Motor neuron (in vitro differentiated cells): ENCODE measurements at places on chromosomes 13 and 19.

DNA sequence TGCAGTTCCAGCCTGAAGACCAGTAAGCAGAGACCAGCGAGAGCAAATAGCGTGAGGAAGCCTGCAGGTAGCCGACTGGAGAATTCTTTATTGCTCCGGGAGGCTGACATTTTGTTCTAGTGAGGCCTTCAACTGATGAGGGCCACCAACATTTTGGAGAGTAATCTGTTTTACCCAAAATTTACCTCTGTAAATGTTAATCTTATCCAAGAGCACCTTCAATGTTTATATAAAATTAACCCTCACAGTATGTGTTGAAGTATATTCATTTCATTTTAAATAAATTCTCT, 546.4 kb upstream of the SLITRK5 start:
- no peak for ATAC-seq

DNA sequence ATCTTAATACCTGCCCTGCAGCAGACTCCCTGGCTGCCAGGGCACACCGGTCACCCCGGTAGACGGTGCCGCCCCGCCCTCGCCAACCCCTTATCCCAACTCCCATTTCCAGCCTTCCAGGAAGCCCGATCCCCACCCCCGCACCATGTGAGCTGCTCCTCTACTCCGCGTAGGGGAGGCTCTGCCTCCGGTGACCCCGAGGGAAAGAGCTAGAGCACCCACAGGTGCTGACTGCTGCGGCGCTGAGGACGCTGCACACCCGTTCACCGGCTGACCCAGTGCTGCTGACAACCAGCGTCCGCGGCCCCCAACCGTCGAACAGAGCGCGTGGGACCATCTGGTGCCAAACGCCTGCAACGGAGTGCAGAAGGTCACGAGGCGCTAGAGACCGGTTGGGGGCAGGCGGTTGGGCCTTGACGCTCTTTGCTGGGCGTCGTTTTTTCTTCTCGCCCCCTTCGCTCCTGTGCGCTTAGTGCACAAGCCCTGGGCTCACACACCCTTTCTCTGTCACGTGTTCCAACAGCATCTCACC, 59.6 kb upstream of the ZNF599 start:
- ATAC-seq = no peak

GRCh38 chr19:49148784-49149651, 6.2 kb downstream of the HRC start:
- peak; percentile 43 for ATAC-seq

- ATAC-seq = no peak
Observed at GRCh38 chr19:58345558-58345957, 7.7 kb downstream of the A1BG start.

DNA sequence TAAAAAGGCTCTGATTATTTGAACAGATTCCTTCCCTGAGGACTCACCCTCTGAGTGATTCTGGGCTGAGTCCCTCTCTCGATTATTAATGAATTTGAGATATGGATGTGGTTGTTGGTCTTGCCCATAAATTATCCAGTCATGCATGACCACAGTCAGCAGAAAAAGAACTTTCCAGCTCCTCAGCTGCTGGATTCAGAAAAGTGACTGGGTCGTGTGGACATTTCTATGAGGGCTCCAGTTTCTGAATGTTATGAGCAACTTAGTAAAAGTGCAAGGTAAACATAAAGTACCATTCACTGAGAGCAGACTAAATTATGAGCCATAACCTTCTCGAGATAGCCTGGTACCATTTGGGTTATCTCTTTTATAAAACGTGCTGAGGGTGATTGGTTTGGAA, 100.1 kb upstream of the CLDN10 start:
- ATAC-seq = peak; percentile 56

- ATAC-seq = no peak
Observed at GRCh38 chr19:51121257-51121656, 3.4 kb upstream of the SIGLEC9 start.

- no peak for ATAC-seq
Observed at GRCh38 chr13:20482275-20482761, 43.3 kb downstream of the CRYL1 start.

DNA sequence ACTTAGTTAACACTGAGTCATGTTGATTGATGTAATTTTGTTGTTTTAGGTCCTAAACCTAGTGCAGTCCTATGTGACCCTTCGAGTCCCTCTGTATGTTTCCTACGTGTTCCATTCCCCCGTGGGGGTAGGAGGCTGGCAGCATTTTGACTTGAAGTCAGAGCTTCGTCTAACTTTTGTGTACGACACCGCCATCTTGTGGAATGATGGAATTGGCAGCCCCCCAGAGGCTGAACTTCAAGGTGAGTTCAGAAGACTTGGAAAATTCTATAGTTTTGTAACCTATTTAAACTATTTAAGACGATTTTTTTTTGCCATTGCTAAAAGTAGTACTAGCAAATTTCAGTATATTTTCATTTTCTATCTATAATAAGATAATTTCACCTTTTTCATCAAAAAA, 117.9 kb downstream of the STOML3 start:
- ATAC-seq = no peak

DNA sequence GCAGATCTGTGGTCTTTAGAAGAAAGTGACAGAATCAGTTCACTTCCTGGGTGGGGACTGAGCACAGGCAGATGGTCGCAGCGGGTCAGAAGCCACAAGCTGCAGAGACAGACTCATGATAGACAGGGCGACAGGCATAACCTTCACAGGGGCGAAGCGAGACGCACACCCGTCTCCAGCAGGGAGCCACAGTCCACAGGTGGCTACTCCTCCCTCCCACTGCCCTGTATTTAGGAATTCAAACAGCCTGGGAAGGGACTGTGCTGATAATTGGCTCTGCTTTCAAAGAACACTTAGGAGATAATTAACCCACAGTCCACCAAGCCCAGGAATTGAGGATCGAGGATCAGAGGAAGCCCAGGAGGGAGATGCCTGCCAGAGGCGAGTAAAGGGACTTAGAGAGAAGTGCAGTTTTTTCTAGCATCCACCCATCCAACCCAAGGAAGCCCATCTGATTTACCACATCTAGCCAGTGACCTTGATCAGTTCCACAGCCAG, 23.2 kb downstream of the RFX2 start:
- no peak for ATAC-seq

GRCh38 chr13:97376981-97377380, 57.0 kb upstream of the RAP2A start:
- ATAC-seq = no peak

DNA sequence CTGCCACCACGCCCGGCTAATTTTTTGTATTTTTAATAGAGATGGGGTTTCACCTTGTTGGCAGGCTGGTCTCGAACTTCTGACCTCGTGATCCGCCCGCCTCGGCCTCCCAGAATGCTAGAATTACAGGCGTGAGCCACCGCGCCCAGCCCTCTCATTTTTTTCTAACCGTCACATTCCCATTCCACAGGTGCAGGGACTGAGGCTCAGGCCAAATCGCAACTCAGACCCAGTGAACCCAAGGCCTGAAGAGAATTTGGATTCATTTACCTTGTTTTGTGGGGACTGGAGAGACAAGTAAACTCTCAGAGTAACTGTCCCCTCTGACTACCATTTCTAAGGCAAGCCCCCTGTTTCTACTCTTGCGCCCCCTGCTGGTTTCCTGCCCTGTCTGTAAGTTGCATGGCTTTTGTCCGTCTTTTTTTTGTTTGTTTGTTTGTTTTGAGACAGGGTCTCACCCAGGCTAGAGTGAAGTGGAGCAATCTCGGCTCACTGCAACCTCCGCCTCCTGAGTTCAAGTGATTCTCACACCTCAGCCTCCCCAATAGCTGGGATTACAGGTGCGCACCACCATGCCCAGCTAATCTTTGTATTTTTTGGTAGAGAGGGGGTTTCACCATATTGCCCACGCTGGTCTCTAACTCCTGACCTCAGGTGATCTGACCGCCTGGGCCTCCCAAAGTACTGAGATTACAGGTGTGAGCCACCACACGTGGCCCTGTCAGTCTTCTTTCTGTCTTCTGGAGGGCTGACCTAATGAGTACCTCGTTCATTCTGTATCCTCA, 2.3 kb upstream of the STRN4 start:
- no peak for ATAC-seq

GRCh38 chr13:44074611-44075010, 194.9 kb downstream of the LACC1 start:
- no peak for ATAC-seq
